NCI-H345 (cell line): ENCODE measurements at places on chromosomes 2 and 18.

- no peak for DNase-seq
These were observed 119.7 kb downstream of the WDR7 start for GRCh38 chr18:56770873-56771272.

DNA sequence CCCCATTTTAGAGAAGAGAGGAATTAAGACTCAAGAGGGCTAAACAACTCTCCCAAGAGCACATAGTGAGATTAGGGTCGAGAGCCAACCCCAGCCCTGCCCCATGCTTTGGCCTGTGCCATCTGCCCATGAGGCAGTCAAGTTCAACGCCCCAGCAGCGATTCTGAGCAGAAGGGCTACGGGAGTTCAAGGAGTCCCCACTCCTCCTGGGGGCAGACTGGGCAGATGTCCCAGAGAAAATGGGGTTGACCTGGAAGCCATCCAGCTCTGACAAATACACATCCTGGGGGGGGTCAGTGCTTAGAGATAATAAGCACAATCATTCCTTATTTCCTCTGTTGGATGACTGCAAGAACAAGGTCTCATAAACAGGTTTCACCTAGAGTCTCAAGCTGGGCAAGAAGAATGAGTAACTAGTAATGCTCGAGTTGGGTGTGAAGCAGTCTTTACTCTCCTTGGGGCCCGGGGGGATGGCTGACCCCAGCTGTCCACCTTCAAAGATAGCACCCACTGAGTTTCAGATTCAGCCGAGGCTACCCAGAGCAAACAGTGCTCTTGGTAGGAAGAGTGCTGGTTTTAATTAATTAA, 716.4 kb downstream of the RNF144A start:
- peak; percentile 65 for DNase-seq

- DNase-seq: no peak
These were observed 20.4 kb downstream of the FAM178B start for GRCh38 chr2:96965781-96966514.

GRCh38 chr2:173232956-173233744, 121.5 kb upstream of the CDCA7 start:
- DNase-seq: no peak

- DNase-seq: no peak
These were observed 64.3 kb downstream of the BABAM2 start for GRCh38 chr2:27954771-27955383.

- no peak for DNase-seq
These were observed 915 bp downstream of the CUL3 start for GRCh38 chr2:224584111-224584784.

- no peak for DNase-seq
These were observed 1995.5 kb upstream of the CELF4 start for GRCh38 chr18:39561126-39561525.

- DNase-seq: no peak
These were observed 155.9 kb upstream of the CAPN13 start for GRCh38 chr2:30963184-30963583.

DNA sequence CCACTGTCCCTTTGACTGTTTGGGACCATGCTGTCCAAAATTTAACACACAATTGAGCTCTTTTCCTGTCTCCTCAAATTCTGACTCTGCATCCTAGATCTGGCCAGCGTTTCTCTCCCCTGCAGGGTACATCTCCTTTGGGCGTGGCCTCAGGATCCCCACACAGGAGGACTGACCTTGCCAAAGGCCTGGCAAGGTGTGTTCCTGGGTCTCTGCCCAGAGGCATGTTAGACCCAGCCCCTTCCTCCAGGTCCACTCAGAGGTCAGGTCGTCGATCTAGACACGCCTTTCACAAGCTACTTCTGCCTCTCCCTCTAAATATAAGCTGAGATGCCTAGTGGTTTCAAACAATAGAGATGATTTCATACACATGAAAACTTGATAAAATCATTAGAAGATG, 45.4 kb upstream of the SMIM21 start:
- DNase-seq: no peak

DNA sequence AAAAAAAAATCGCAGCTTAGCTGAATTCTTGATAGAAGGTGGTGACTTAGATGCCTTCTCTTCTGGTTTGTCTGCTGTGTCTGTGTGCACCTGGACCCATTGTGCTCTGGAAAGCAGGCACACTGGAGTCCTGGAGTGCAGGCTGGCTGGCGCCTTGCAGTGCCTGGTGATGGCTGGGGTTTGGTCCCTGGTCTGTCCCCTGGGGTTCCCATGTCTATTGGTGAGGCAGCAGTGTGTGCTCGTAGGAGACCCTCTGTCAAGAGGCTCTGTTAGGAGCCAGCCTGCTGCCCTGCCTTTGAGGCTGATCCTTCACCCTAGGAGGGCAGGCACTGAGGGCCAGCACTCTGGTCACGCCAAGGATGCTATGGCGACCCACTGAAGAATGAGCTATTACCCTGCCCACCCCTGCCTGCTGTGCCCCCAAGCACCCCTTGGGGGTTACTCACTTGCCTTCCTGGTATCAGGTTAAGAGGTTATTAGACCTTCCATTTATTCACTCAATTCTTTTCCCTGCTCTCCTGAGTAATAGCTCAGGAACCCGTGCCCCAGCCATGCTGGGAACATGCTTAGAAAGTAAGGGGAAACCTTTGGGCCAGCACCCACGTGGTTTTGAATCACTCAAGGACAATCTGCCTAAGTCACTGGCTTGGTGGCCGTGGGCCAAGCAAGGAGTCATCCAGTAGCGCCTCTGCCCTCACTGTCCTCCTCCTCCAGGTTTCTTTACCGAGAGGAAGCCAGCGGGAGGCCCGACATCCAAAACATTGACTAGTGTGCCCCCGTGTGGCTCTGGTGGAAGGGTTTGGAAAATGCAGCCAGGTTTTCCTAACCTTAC, 284.5 kb downstream of the PRKCE start:
- DNase-seq: peak; percentile 88

- no peak for DNase-seq
These were observed 3.6 kb downstream of the BIRC6 start for GRCh38 chr2:32360416-32360815.

GRCh38 chr18:58080451-58080850, 36.4 kb downstream of the NEDD4L start:
- DNase-seq: no peak

DNA sequence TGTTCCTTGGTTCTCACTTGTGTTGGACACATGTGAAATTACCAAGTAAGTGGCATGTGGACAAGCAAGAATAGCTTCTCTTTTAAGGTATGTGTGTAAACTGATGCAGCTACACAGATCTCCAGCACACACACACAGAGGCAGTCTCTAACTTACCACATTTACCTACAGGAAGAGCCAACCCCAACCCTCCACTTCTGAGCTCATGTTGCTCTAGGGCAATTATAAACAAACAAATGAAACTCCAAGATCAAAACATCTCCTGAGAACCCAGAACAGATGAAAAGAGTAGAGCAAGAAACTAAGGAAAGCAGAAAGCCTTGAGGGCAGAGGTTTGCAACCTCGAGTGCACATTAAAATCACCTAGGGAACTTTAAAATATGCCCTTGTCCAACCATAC, 16.0 kb upstream of the TMEM37 start:
- no peak for DNase-seq

DNA sequence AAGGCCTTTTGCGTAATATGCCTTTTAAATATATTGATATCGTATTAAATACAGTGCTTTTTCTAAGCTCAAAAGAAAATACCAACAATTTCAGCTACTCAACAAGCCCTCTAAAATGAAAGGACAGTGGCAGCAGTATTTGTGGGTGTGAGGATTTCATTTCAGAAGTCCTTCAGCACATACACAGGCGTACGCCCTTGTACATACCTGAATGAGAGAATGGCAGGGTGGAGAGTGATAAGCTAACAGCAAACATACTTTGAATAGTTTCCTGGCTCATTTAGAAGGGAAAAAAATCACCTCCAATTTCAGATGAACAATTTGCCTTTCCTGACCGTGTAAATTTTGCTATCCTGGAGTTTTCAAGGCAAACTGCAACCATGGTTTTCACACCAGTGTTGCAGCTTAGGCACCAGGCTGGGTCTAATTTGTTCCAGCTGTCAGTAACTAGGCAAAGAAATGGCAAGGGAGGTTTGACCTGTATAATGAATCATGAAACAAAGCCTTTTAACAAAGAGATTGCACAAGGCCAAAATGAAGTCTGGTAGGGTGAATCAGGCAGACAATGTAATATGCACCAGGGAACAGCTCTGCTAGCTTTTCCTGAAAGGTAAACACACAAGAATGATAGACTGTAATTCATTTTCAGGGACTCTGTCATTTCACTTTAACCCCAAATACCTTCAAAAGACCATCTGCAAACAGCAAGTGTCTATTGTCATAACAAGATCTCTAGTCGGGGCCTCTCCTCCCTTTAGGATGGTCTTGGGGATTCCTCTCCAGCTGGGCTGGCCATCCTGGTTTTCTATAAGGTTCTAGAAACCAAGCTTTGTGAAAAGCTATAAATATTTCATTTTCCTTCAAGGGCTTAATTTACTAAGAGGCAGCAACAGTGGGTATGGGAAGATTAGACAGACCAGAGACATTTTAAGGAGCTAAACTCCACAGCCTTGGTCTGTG, 11.5 kb downstream of the ANKRD29 start:
- no peak for DNase-seq

GRCh38 chr2:52308156-52308555, 1276.2 kb upstream of the NRXN1 start:
- DNase-seq: no peak
